CD8-positive, alpha-beta T cell (primary cell): ENCODE measurements at places on chromosomes 2 and 18.

DNA sequence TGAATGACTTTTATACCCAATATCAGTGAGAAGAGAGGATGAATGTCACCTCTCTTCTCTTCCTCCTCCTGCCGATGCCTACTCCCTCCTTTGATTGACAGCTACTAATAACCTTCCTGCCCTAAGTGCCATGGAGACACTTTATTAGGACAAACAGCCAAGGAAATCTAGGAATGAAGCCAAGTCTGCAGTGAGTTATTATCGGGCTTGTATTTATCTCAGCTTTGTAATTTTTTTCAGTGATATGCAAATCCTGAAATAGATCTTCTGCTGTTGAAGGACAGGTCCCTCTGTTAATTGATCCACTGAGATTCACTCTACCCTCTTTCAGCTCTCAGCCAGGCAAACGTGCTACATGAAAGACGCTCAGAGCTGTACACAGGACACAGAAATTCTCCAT lies 686.7 kb downstream of the TMEM182 start:
- DNase-seq: no peak

DNA sequence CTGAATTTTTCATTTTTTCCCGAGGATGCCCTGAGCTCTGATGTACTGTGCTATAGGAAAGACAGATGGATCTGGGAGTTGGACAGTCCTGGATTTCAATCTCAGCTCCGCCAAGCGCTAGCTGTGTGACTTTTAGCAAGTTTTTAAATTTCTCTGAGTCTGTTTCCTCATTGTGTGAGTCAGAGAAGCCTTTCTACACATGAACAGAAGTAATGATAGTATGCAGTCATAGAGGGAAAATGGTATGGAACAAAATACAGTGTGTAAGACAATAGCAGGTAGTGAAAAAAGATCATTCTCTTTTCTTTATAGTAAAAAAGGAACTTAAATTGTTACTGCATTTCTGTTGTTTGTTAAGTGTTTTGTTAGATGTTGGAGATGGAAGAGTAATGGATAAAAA lies 52.4 kb upstream of the PPM1B start:
- no peak for DNase-seq

GRCh38 chr2:172811027-172811426 lies 75.4 kb downstream of the RAPGEF4 start:
- peak; percentile 32 for DNase-seq

- no peak for DNase-seq
Observed at GRCh38 chr18:26262156-26262555, 35.9 kb downstream of the TAF4B start.

- DNase-seq: no peak
Observed at GRCh38 chr2:217858519-217859491, 144.0 kb downstream of the TNS1 start.

DNA sequence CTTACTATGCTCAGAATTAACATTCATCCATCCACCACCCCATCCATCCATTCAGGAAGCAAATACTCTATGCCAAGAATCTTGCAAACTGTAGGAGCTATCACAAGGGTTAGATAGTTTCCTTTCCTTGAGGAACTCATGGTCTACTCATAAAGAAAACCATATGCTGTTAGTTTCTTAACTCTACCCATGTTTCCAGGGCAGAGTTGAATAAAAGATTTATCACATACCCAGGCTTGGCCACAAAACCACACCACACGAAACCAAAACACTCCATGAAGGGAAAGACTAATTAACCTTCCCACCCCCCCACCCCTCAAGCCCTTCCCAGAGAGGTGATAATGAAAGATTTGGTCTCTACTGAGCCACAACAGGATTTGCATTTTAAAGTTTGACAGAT lies 23.7 kb upstream of the MSGN1 start:
- no peak for DNase-seq

DNA sequence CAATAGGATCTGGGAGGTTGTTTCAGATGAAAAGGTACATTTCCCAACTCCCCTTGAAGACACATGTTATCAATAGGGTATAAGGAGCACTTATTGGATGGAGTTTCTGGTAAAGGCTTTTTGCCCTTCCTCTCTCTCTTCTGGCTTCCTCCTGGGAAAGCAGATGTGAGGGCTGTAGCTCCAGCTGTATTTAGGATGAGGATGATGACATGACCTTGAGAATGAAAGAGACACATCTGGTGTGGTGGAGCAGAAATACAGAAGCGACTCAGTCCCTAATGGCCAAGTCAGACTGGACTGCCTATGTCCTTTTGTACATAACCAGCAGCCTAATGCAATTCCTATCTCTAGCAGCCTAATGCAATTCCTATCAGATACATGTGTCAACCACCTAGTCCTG lies 100.9 kb upstream of the NXPH2 start:
- no peak for DNase-seq

- no peak for DNase-seq
Observed at GRCh38 chr2:176075481-176075880, 8.3 kb downstream of the EVX2 start.

DNA sequence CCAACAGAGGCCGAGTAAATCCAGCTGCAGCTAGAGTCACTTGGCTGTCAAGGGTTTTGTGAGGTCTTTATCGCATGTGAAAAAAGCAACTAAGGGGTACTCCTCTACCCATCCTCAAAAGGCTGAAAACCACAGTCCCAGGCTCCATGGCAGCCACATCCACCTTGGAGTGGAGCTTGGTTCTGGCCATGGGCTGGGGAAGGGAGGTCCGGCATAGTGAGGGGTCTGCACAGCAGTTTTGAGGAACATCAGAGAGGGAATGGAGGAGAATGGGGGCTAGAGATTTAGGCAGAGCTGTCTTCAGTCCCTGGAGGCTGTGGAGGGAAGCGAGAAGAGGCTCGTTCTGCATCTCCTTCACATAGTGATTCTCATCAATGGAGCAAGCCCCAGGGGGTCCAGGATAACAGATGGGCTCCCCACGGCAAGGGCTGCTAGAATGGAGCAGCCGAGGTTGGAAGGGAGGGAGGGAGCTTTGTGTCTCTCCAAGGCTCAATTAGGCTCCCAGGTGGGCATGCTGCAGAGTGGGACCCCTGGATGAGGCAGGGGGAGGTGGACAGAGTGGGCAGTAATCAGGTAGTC lies 21.0 kb downstream of the MROH2A start:
- DNase-seq: no peak

GRCh38 chr2:99900556-99900955 lies 241.8 kb downstream of the AFF3 start:
- no peak for DNase-seq

DNA sequence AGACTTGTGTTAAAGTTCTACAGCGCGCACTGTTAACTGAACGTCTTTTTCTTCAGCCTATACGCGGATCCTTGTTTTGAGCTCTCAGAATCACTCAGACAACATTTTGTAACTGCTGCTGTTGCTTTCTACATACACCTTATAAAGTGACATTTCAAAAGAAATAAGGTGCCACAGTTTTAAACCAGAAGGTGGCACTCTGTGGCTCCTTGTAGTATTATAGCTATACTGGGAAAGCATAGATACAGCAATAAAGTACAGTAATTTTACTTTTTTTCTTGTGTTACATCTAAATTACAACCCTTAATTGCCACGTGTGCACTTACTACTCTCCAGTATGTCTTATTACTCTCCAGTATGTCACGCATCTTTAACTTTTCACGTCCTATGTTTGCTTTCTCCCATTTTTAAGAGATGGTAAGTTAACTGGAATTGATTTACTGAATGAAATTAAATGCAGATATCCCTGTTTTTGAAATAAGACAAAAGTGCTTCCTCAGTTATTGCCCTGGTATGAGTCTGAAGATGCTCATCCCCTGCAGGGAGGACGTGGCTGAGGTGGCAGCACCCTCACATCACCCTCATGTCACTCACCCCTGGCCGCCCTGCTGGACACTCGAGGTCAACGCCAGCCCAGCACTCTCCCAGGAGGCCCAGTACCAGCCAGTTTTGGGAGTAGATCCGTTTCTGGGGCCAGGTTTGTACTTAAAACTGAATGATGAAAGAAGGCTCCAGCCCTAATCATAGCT lies 37.8 kb downstream of the GORASP2 start:
- no peak for DNase-seq

DNA sequence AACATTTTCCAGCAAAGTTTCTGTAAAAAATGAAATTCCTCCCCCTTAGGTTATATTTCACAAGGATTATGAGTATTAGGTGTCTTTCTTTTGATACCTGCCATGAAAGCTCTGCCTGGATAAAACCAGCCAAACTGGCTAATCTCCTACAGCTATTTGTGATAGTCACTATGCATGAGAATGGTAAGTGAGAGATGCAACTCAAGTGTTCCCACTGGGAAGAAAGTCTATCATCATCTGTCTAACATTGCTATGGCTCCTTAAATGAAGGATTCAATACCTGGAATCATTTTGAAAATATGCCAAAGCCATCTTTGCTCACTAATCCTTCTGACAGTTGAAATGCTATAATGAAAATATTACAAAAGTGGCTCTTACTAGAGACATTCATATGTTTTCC lies 339.9 kb upstream of the LRRTM4 start:
- no peak for DNase-seq

DNA sequence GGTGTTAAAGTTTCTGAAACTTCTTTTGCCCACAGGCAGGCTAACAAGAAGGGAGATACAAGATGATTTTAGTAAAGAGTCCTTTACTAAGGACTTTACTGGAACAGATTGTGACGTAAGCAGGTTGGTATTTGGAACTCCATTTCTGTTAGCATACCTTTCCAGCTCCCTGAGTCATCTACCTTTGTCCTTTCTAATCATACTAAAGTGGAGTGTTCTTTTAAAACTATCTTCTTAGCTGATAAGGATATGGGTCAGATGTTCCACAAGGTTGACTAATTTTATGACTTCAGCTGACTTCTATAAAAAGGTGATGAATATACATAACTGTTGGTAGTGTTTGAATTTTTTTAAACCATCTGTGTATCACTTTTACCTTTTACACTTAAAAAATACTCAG lies 21.1 kb downstream of the UGP2 start:
- DNase-seq: no peak

DNA sequence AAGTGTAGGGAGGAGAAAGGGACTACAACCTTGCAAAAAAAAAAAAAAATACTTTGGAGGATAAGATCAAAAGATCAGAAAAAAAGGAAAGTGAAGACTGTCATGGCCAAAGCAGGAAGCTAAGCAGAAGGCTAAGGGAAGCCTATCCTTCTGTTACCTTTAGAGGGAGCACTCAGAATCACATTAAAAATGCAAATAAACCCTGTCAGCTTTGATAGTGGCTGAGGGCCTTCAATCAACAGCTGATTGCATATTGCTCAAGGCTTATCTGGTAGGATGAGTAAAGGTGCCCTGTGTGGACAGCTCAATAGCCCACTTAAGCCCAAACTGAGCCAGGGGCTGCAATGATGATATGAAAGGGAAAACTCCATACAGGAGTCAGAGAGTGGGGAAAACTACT lies 1021.2 kb downstream of the LRP1B start:
- no peak for DNase-seq

DNA sequence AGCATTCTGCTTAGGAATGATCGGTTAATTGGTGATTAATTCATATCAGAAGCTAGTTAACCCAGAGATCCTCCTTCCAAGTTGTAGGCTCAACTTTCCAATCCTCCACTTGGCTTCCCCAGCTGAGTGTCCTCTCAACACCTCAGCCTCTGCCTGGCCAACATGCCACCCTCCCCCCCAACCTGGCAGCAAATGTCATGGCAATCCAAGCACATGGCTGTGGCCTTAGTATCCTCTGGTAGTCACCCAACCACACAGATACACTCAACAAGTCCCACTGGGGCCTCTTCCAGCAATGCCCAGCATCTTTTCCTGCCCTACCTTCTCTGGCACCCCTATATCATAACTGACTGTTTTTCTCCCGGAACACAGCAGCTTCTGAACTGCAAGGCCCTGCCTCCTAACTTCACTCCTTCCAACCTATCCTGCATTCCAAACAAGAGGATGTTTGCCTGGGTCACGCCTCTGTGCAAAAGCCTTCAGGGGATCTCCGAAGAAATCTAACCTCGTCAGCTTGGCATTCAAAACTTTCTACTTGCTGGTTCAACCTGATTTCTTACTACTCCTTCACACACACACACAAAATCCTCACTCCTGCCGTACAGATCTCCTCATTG lies 195.0 kb downstream of the CYP26B1 start:
- DNase-seq: no peak

- DNase-seq: no peak
Observed at GRCh38 chr2:101587251-101587650, 110.3 kb upstream of the MAP4K4 start.

- no peak for DNase-seq
Observed at GRCh38 chr2:61910603-61911002, 5.1 kb downstream of the COMMD1 start.

- no peak for DNase-seq
Observed at GRCh38 chr2:209790066-209790728, 18.6 kb downstream of the UNC80 start.

DNA sequence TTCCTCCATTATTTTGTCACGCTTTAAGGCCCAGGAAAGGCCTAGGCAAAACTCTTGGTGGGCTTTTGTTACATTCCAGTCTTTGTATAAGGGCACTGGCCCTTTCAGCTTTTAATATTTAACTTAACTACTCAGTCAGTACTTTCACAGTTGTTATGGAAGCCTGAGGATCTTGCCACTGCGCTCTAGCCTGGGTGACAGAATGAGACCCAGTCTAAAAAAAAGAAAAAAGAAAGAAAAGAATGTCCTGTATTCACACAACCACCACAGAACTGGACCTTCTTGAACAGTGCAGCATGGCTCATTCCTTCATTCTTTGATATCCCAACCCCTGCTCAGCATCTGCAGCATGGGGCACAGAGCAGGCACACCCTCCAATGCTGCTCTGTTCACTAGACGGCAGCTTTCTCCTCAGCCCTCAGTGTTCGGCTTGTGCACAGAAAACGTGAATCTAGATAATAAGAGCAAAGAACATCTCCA lies 93.4 kb upstream of the MSH2 start:
- no peak for DNase-seq

GRCh38 chr2:153163055-153163454 lies 315.5 kb downstream of the RPRM start:
- DNase-seq: no peak

DNA sequence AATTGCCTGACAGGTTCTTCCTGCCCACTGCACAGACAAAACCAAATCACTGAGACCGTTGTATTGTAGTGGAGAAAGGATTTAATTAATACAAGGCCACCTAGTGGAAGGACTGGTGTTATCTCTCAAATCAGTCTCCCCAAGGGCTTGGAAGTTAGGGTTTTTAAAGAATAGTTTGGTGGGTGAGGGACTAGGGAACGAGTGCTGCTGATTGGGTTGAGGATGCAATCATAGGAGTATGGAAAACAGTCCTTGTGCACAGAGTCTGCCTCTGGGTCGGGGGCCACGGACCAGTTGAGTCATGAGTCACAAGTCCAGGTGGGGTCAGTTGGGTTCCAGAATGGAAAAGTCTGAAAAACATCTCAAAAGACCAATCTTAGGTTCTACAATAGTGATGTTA lies 89.1 kb downstream of the B3GNT2 start:
- no peak for DNase-seq

- DNase-seq: no peak
Observed at GRCh38 chr2:74313497-74313896, 29.7 kb downstream of the SLC4A5 start.
